Prostate gland (tissue), 2 donors: ENCODE measurements at places on chromosomes 12 and 14. TPM values are rescaled to one million over a fixed set of nuclear protein-coding genes. Genes with fewer than 3 reads are reported as not detected.

DNA sequence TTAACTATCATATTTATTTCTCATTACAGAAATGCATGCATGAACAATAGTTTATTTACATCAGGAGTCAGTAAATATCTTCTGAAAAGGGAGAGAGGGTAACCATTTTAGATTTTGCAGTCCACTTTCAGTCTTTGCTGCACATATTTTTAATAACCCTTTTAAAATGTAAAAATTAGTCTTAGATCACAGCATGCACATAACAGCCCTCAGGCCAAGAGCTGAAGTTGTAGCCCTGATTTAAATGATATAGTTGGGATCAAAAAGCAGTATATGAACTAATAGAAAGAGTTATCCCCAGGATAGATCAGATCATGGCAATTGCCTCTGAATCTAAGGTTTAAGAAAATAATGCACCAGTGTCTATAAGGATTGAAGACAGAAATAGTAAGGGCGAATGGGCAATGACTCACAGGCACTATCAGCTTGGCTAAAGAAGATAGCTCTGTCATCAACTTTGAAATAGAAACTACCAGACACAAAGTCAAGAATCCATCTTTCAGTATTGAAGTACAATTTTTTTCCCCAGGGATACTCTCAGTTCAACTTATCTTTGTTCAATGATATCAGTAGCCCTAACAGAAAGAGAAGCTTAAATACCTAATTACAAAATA lies 13.1 kb upstream of the CLEC7A start:
- DNase-seq = no peak

DNA sequence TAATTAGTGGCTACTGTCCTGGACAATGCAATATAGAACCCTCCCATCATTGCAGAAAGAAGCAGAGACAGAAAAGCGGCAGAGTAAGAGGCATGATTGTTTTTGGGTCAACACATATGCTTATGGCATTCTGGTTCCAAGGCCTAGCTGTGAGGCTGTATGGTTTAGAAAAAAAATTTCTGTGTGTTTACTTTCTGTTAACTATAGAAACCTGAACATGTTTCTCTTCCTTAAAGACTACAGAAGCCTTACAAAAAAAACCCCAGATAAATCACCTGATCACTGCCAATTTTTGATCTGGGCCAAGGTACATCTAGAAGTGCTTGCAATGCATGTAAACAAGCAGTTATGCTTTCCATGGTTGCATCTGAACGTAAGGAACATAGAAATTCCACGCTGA lies 100.0 kb upstream of the HECTD1 start:
- no peak for DNase-seq

DNA sequence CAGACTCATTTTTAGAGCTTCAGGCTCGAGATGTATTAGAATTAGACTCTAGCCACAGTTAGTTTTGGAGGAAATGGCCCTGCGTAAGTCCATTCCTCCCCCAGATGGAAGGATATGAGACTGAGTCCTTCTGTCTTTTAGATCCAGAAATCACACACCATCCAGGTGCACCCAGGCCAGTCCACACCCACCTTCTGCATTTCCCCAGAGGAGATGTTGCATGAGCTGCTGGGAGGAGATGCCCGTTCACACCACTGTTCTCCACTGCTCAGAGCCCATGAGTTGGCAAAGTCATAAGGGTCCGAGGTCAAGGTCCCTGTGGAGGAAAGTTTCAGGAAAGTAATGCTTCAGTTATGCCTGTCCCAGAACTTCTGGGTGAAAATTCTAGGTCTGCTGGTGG lies 29.2 kb downstream of the VWF start:
- no peak for DNase-seq

DNA sequence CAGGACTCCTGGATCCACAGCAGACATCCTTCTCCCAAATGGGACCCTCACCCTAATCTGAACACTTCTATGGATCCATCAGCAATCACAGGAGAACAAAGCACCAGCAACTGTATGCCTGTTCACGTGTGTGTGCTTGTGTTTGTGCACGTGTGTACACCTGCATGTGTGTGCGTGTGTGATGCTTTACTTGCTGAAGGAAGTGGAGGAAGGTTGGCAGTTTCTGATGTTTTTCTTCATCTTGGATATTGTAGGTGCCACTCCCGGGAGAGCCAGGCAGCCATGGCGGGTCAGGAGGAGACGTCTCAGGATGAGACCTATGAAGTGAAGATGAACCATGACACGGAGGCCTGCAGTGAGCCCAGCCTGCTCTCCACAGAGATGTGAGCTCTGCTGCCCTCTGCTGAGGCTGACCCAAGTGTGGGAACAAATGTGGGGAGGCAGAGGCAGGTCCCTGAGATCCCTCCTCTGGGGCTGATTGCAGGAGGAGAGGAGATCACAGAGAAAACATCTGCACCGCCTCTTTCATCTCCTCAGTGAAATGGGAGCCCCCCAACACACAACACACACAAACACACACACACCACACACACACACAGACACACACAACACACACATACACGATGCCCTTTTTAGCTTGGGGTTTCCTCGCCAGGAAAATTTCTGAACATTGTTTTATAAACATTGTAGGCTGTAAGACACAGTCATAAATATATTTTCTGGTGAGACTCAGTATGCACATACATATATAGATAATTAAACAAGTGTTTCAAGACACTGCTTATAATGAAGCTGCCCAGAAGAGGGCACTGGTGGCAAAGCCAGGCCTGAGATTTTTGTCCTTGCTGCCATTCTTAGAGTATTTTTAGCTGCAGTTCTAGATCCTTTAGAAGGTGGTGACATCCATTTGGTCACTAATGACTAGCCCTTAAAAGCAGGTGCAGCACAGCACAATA lies 112.2 kb upstream of the FKBP4 start:
- DNase-seq = no peak

- no peak for DNase-seq
Measured at GRCh38 chr14:21911877-21912276, 238.3 kb upstream of the OR4E1 start.

DNA sequence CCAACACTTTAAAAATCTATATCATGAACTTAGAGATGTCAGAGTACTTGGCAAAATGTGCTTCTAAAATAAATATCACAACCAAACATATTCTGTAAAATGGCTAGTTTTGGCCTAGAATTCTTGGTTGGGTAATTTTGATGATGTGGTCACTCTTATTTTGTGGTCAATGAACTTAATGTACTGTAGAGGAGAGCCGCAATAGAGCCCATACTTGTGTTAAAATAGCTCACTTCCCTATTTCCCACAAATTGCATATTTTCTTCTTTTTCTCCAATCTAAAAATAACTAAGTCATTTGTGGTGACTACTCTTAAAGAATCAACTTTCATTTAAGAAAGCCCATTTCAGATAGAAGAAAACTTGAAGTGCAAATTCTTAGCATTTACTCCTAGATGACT lies 619.4 kb downstream of the CCER1 start:
- DNase-seq = no peak

DNA sequence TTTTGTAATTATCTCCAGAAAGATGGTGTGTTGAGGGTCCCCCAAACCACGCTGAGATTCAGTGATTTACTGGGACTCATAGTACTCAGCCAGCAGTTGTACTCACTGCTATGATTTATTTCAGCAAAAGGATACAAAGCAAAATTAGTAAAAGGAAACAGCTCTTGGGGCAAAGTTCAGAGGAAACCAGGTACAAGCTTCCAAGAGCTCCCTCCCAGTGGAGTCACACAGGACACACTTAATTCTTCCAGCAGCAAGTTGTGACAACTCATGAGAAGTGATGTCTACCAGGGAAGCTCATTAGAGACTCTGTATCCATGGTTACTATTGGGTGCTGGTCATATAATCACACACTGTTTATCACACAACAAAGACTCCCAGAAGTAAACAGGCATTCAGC lies 38.7 kb downstream of the TTC8 start:
- DNase-seq = no peak

DNA sequence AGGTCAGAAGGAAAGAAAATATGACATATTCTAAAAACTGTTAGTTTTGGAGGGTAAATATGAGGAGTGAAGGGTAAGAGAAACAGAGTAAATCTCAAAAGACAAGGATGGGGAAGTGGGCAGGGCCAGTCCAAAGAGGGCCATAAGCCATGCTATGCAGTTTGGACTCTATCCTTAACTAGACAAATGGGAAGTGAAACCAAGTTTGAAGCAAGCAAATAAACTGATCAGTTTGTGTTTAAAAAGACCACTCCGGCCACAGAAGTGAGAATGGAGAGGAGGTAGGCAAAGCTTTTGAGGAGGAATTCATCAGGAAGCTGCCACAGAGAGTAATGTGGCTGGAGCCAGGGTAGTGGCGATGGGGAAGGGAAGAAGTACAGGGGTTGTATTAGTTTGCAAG lies 37.5 kb upstream of the DAAM1 start:
- DNase-seq = no peak

GRCh38 chr12:95463050-95463449 lies 10.9 kb upstream of the METAP2 start:
- DNase-seq = no peak

DNA sequence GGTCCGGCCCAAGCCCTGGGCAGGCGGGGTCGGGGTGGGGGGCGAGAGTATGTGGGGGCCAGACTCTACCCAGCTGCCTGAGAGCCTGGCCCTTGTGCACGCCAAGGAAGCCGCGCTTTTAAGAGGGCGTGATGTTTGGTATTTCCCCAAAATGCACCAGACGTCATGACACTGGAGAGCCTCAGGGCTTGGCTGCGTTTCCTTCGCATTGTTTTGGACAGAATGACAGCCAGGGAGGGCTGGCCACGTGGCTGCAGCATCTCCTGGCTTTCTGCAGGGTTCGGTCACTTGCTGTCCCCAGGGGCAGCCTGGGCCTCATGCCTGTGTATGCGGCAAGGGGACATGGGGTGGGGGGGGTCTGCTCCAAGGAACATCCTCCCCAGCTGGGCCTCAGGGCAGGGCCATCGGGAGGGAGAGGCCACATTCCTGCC lies 16.1 kb upstream of the NUDT14 start:
- no peak for DNase-seq

GRCh38 chr12:47407463-47408129 lies 298.2 kb downstream of the RPAP3 start:
- DNase-seq = no peak

GRCh38 chr12:120932058-120932457 lies 27.9 kb upstream of the SPPL3 start:
- DNase-seq = no peak

- DNase-seq = peak; percentile 90
Measured at GRCh38 chr14:23306412-23307145, at the start of gene BCL2L2. TSS of gene BCL2L2 (plus strand) at chr14:23306833. CDS start at chr14:23307768, 935 bp downstream.

GRCh38 chr12:837548-837947 lies 85.2 kb downstream of the WNK1 start:
- DNase-seq = no peak

GRCh38 chr12:6266971-6267721 lies 43.3 kb upstream of the PLEKHG6 start:
- DNase-seq = peak; percentile 57

DNA sequence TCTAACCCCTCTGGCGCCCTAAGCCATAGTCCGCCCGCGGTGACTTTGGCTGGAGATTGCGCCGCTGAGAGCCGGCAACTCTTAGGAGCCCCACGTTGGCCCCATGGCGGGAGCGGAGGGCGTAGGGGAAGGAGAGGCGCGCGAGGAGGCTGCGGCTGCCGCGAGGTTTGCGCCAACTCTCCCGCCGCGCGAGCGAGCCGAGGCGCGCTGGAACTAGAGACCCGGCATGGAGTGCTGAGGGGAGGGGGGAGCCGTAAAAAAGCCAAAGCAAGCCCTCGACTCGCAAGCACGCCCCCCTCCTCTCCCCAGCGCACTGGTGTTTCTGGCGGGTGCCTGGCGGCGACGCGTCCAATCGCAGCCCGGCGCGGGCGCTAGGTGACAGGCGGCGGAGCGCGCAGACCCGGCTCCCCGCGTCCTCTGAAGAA lies at the start of gene SYT10:
TSS of gene SYT10 (minus strand) at position 233 of the 425 bp plus-strand sequence. CDS start 297 bp downstream, outside the sequence.
- DNase-seq = no peak

- peak; percentile 85 for DNase-seq
Measured at GRCh38 chr12:67394550-67394949, 125.4 kb downstream of the CAND1 start.

DNA sequence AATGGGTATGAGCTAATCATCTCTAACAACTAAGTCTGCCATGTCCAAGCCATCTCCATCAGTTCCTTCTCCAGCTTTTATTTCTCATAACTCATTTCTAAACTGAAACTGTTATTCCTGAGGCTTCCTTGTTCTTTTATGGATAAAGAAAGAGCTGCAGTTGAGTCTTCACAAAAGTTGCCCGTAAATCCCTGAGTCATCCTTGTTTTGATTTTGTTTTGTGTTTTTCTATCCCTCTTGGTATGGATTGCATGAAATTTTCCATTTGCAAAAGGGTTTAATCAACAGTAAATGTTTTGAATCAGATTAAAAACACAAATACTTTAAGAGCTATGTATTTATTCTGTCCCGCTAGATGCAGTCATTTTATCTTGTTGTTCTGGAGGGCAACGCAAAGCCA lies 290.6 kb downstream of the EGLN3 start:
- no peak for DNase-seq

GRCh38 chr14:69321601-69322330 lies 61.8 kb downstream of the GALNT16 start:
- DNase-seq = no peak

DNA sequence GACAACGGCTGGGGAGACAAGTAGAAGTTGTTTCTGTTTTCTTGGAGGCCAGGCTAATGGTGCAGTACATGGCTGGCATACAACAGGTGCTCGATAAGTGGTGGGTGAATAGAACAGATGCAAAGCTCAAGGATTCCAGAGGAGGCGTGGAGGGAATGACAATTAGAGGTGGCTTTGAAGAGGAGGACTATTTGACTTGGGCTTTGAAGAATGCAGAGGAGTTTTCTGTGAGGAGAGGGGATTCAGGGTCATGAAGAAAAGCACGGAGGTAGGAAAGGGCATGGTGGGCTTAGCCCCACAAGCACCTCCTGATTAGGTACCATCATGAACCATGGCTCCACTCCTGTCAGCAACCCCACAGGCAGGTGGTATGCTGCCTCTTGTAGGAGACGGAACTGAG lies 142.3 kb downstream of the RBM19 start:
- DNase-seq = no peak

GRCh38 chr12:42923583-42923982 lies 334.0 kb upstream of the PRICKLE1 start:
- DNase-seq = no peak

- no peak for DNase-seq
Measured at GRCh38 chr14:24971255-24971654, 78.7 kb downstream of the STXBP6 start.

DNA sequence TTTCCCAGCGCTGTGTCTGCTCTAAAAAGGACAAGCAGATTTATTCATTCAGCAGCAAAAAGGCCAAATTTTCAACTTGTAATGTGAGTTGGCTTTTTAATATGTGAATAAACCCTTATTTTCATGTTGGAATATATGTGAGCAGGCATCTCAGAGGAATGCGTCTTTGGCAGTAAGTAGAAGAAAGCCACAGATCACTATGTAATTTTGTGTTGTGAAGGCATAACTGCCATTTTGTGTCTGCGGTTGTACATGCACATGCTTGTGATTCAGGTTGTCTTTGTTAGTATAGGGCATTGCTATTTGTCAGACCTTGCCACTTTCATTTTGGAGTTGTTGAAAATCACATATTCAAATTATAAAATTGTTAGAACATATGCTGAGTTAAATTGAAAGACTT lies 398.8 kb upstream of the RGS6 start:
- DNase-seq = no peak

- DNase-seq = no peak
Measured at GRCh38 chr14:47959740-47960139, 284.3 kb upstream of the MDGA2 start.

Gene ART4
- total RNA-seq = 0.82 TPM

Gene ERP27
- total RNA-seq = 0.57 TPM

Gene HPD
- 4.0 TPM for total RNA-seq

Gene SRSF5
- total RNA-seq = 338 TPM

Gene TAS2R43
- 3.6 TPM for total RNA-seq

Gene TEX52
- 0.85 TPM for total RNA-seq

Gene RNASE12
- total RNA-seq = not detected

Gene TAS2R19
- total RNA-seq = 1.2 TPM

Gene ETFBKMT
- 7.0 TPM for total RNA-seq

Gene CD4
- 1.6 TPM for total RNA-seq

Gene LRRK2
- 6.8 TPM for total RNA-seq

Gene RNASE9
- not detected for total RNA-seq
